ENCODE measurements at places on chromosomes 5 and 9.

GRCh38 chr5:143641549-143642355, 170.2 kb upstream of the HMHB1 start:
- no peak for DNase-seq

GRCh38 chr5:5881294-5881693, 458.8 kb downstream of the ICE1 start:
- DNase-seq: no peak

- DNase-seq: no peak
These were observed 126.8 kb downstream of the PDE8B start for GRCh38 chr5:77337246-77337645.

DNA sequence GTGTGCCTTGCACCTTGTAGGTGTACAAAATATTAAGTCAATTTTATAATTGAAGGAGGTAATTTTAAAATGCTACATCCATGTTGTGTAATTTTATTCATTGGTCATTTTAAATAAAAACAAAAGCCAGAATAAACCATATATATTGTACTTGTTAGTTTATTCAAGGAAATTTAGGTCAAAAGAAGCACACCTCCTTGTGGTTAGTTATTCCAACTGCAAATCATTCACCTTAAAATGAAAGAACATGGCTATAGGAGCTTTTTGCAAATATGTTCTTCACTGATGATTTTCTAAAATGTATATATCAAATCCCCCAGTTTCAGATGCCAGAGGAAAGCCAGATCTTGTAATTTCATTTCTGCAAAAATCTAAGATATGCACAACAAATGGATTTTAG, 5.4 kb upstream of the MOCS2 start:
- no peak for DNase-seq

DNA sequence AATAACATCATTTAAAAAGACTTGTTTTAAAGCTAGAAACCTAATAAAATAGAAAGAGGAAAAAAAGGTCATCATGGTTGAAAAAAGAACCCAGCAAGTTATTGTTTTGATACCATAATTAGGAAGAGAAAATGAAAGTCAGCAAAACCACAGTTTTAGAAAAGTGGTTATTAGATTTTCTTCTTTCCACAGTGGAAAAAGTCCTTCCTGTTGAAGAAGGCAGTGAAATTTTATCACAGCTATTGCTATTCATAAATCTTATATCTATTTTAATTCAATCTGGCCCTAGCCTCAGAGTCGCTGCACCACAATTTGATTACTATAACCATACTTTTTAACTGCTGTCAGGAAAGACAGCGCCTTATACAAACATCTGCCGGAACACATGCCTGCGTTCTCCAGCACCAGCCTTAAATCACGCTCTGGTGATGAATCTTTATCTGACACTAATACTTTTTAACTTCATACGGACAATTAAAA, 60.3 kb downstream of the MAPKAP1 start:
- DNase-seq: no peak

DNA sequence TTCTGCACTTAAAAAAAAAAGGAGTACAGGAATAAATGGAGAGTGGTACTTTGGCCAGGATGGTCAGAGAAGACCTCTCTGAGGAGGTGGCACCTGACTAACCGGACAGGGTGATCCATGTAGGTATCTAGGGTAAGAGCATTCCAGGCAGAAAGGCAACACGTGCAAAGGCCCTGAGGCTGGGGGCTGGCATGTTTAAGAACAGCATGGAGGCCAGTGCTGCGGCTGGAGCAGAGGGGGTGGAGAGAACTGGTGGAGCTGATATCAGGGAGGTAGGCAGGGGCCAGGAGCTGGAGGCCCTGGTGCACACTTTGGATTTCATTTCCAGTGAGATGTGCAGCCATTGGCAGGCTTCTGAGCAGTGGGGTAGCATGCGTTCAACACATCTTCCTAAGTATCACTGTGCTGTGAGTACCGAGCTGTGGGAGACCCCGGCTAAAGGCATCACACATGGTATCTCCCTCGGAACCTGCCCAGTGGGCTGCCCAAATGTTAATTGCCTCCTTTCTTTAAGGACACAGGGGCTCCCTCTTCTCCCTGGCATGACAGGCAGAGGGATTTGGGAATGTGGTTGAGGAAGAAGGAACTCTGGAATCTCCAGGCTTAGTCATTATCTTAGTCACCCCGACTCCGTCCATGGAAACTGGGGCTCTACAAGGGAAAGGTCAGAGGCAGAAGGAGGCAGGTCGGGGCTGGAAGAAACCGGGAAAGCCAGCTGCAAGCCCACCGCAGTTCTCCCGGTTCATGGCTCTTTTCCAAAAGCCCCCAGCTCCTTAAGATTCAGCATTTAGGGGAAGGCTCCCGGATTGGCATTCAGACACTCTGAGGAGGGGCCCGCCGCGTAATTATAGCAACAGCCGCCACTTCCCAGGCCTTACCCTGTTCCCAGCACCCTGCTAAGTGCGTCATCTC, 18.6 kb downstream of the SLC6A7 start:
- DNase-seq: no peak

GRCh38 chr9:9751996-9752395, 860.8 kb downstream of the PTPRD start:
- DNase-seq: no peak

DNA sequence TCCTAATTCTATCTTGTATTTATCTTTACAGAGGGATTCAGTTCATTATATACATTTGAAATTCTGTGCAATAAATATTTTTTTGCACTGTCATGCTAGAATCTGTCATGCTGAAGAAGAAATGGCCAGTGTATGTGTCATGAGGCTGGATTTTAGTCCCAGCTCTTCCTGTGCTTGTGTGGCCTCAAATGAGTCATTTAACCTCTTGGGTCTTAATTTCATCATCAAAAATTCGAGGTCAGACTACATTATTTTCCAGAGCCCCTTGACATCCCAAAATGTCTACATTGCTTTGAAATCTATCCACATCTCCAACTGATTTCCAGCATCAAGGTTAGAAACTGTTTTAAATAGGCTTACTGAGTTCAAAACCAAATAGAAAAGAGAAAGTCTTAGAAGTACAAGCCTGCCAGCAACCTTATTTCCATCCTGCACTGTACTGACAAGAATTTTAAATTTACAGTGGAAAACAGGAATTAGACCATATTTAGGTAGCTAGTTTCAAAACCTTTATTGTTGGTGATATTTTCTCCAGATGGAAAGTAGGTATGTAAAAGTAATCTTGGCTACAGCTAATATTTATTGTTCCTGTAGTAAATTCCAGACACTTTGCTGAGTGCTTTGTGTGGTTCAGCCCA, 96.7 kb upstream of the MAMDC2 start:
- DNase-seq: no peak

GRCh38 chr9:108212184-108212583, 643.6 kb downstream of the ACTL7B start:
- DNase-seq: no peak

DNA sequence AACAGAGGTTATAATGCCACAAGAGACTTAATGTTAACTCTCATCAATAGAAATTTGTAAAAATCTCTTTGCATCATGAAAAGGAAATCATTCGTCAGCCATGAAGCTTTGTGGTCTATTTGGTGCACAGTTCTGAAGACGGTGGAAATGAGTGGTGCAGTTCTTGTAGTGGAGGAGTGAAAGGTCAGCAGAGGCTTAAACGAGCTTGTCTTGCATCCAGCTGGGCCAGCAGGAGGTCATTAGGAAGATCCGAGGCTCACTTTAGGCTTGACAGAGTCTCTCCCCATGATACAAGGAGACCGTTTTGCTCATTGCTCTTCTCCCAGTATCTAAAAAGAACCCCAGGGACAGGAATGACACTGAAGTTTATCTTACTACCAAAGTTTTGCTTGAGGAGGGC, 440.8 kb downstream of the BNC2 start:
- DNase-seq: no peak

- DNase-seq: no peak
These were observed 67.8 kb downstream of the ACTBL2 start for GRCh38 chr5:57414857-57415256.

- DNase-seq: no peak
These were observed 21.1 kb upstream of the EXOC3 start for GRCh38 chr5:421901-422300.

Data from stimulated activated CD8-positive, alpha-beta memory T cell treated with anti-CD3 and anti-CD28 coated beads, Interleukin-7, amount 100 ng/mL, for 1 hour (primary cell).